ENCODE measurements at places on chromosomes 7 and 10.

GRCh38 chr7:11668727-11669126 is 163.3 kb downstream of the THSD7A start:
- no peaks in the 10 kb centered on the region for H3K4me1 ChIP-seq
- no peaks in the 10 kb centered on the region for H3K36me3 ChIP-seq
- no peak overlapping the region for H3K27ac ChIP-seq
- no peaks in the 10 kb centered on the region for H3K27me3 ChIP-seq
- H3K4me3 ChIP-seq, result no peak overlapping the region

GRCh38 chr7:32266932-32267475 is 196.8 kb upstream of the PDE1C start:
- no peak for DNase-seq
- H3K36me3 ChIP-seq, result no peaks in the 10 kb centered on the region
- H3K4me1 ChIP-seq, result no peaks in the 10 kb centered on the region
- H3K4me3 ChIP-seq, result no peak overlapping the region

GRCh38 chr10:112706577-112706976 is 243.5 kb upstream of the TCF7L2 start:
- no peaks in the 10 kb centered on the region for H3K4me1 ChIP-seq
- H3K36me3 ChIP-seq, result no peaks in the 10 kb centered on the region
- H3K27me3 ChIP-seq, result no peaks in the 10 kb centered on the region
- DNase-seq, result no peak
- no peak overlapping the region for H3K27ac ChIP-seq
- H3K4me3 ChIP-seq, result no peak overlapping the region

DNA sequence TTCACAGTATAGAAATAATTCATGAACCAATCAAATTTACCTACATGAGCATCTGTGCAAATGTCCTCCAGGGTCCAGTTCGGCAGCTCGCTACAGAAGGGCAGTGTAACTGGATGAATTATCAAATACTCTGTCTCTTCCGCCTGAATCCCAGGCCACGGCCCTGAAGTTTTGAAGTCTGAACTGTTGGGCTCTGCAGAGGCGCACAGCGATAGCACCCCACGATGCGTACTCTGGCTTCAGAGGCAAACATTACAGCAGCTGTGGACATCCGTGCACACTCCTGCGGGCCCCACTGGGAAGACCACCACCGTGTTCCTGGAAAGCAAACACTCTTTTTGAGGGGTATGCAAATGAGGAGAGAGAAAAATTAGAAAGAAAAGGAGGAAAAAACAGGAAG is 259.8 kb upstream of the TCERG1L start:
- no peaks in the 10 kb centered on the region for H3K36me3 ChIP-seq
- H3K4me1 ChIP-seq, result no peaks in the 10 kb centered on the region
- no peak for DNase-seq
- no peak overlapping the region for H3K27ac ChIP-seq
- H3K4me3 ChIP-seq, result no peak overlapping the region

- H3K4me3 ChIP-seq, result no peak overlapping the region
- no peaks in the 10 kb centered on the region for H3K4me1 ChIP-seq
- DNase-seq, result no peak
- H3K27me3 ChIP-seq, result no peaks in the 10 kb centered on the region
- no peak overlapping the region for H3K27ac ChIP-seq
Measured at GRCh38 chr7:7704867-7705266, 13.5 kb downstream of the RPA3 start.

GRCh38 chr7:122316467-122317388 is 12.2 kb upstream of the FEZF1 start:
- H3K4me1 ChIP-seq, result no peaks in the 10 kb centered on the region
- DNase-seq, result no peak
- no peak overlapping the region for H3K27ac ChIP-seq
- H3K36me3 ChIP-seq, result no peaks in the 10 kb centered on the region
- no peak overlapping the region for H3K4me3 ChIP-seq

DNA sequence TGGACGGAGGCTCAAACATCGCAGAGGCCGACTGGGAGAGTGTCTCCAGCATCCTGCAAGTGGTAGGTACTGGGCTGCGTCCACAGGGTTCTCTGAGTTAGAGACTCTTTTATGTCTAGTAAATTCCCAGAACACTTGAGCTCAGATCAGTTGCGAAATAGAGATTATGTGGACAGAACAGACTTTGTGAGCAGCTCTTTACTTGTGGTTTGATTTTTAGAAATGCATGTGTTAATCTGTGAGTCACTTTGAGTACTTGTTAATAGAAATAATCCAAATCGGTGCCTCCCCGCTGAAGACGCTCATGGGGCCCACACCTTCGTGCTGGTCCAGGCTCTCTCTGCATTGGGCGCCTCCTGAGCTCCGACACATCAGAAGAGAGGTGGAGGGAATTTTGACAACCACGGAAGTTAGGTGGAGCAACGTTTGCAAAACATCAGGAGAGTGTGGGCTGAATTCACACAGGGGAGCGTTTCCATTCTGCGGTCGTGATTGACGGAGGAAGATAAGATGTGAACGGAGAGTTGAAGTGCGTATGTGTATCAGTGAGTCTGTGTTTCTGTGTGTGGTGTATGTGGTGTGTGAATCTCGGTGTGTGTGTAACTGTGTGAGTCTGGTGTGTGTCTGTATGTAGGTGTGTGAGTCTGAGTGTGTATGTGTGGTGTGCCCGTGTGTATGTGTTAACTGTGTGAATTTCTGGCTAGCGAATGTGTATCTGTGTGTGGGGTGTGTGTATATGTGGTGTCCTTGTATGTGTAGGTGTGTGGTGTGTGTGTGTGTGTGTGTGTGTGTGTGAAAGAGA is 32.1 kb downstream of the PFKP start:
- no peak overlapping the region for H3K27ac ChIP-seq
- no peak overlapping the region for H3K4me3 ChIP-seq
- no peaks in the 10 kb centered on the region for H3K27me3 ChIP-seq
- H3K4me1 ChIP-seq, result peaks cover 9% of the 10 kb centered on the region
- peaks cover 16% of the 10 kb centered on the region for H3K36me3 ChIP-seq
- DNase-seq, result no peak

Data from CD8-positive, alpha-beta memory T cell (primary cell).